ENCODE measurements at places on chromosomes 6 and 20.

GRCh38 chr6:123804014-123804786, 535 bp downstream of the NKAIN2 start:
- peak; percentile 40 for DNase-seq

DNA sequence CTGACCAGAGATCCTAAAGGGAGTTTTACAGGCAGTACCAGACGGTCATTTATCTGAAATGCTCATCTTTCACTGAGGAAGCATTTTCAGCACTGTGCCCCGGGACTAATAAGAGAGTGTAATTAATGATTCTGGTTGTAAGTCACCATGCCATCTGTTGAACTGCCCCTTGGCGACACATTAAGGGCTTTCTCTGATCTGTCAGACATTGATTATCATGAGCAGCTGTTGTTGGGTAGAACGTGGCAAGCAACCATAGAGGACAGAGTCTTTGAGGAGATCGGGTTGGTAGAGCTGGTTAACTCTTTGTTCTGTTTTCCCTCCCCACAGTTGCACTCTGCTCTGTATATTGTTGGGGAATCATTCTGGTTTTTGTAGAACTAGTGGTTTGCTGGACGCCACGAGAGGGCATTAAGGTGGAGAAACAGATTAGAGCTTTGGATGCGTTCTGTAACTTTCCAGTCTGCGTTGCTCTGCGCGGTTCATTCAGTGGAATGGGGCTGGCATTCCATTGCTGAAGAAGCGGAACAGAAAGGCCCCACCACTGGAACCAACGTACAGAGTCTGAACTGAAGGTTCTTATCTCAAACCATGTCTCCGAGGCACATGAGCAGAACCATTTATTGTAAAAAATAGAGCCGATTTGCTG, 34.3 kb downstream of the RPRD1B start:
- no peak for DNase-seq

DNA sequence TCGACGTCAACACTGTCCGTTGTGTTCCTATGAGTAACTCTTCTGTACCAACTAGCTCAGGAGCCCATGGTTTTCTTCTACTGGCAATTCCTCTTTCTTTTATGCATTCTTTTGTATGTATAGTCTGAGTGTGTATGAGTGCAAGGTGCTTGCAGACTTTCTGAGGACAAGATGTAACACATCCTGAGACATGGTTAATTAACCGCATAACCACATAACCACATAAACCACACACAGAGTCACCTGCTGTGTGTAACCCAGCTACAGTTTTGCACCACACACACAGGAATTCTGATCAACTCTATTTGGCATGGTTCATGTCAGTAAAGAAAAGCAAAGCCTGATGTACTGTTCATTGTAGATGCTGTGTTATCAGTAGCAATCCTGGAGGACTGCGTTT, 98.6 kb downstream of the DACT2 start:
- DNase-seq = no peak

- no peak for DNase-seq
Observed at GRCh38 chr6:4354181-4354580, 218.8 kb upstream of the ECI2 start.

DNA sequence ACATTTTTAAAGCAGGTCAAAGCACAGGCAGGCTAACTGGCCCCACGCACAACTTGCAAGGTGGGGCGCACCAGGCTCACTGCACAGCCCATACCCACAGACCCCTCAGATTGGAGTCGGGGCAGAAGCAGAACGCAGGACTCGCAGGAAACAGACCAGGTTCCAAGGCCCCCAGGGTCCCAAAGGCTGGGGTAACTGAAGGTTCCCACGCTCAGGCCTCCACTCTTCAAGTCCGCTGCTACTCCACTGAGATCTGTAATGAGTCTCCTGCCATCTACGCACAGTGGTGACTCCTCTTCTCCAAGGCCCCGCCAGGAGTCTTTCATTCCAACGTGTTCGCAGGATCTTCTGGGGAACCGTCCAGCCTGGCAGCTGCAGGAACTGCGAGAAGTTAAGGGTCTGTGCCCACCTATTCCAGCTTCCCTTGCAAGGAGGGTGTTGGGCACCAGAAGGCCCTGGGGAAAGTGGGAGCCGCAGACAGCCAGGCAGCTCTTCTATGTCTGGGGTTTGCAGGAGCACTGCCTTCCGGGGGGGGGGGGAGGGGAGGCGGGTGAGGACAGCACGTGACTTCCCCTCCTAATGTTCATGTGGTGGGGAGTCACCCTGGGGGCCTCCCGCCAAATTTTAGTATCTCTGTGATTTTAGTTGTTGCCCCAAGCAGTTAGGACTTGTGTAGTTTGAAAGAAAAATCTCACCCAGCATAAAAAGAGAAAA, 2.0 kb upstream of the TAF4 start:
- DNase-seq = no peak

DNA sequence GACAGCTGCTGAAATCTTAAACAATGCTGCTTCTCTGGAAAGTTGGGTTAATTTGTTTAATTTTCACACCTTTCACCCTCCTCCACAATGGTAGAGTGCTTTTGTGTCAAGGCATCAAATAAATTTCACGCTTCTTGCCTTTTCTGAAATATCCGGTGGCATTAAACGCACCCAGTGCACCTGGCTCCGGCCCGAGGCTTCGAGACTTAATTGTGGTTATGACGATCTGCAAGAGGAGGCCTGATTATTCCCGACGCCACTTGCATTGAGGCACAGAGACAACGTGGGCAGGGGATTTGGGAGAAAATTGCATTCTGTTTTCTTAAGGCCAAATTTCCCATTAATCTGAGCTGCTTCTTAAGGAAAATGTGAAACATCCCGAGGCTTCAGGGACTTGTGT, 152.2 kb downstream of the CDH4 start:
- DNase-seq = no peak

GRCh38 chr20:31260326-31260932, 3.0 kb downstream of the DEFB115 start:
- peak; percentile 20 for DNase-seq

GRCh38 chr20:44477151-44477550, 1.5 kb downstream of the TTPAL start:
- DNase-seq = no peak

DNA sequence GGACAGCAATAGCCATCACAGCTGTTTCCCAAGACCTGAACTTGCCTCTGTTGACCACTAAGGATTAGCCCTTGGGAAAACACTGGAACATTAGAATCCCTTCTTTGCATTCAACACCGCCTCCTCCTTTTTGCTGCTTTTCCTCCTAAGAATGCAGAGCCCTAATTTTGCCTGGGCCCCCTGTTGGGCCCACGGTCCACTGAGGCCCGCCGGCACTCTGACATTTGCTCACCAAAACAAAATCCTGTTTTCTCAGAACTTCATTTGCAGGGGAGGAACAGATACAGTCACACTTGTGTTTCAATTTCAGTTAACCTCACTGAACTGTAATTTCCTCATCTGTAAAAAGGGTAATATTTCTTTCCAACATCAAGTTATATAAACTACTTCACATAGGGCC, 116.0 kb upstream of the JARID2 start:
- DNase-seq = no peak

DNA sequence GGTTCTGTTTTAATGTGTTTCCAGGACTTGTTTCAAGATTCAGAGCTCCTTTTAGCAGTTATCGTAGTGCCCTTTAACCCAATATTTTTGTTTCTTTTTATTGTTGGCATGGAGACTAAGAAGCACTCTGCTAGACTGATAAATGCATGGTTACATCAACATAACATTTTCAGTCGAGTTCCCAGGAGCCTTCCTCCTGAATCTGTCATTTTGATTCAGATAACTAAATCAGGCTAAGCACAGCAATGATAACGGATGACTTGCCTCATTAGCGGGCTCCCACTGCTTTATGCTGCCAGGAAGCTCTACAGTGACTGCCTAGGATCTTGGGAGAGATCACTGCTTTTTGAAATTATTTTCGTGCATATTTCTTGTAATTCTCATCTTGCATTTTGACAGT, 772.8 kb upstream of the GJE1 start:
- no peak for DNase-seq

DNA sequence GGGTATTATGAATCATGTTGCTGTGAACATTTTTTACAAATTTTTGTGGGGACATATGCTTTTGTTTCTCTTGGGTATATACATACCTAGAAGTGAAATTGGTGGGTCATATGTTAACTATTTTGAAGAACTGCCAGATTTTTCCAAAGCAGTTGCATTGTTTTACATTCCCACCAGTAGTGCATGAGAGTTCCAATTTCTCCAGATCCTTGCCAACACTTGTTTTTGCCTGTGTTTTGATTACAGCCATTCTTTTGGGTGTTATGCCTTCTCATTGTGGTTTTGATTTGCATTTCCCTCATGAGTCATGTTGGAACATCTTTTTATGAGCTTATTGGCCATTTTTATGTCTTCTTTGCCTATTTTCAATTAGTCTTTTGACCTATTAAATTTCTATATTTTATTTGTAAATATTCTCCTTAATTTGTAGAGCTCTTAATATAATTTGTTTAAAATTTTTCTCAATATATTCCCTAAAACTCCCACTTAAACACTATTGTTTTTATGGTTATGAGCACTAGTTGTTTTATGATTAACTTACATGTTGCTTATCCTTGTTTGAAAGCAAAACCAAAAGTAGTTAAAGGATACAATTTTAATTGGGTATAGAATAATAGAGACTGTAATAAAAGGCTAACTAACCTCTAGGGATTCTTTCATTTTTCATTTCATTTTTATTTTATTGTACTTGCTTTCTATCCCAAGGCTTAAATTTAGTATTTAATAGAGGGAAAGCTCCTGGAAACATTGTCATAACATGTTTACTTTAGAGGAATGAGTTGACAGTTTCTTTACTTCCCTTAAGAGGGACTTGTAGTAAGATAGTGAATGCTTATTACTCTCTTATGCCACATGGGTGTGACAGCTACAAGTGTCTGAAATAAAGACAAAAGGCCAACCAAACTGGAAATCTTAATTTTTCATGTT, 5.5 kb downstream of the UBR2 start:
- DNase-seq = peak; percentile 65

DNA sequence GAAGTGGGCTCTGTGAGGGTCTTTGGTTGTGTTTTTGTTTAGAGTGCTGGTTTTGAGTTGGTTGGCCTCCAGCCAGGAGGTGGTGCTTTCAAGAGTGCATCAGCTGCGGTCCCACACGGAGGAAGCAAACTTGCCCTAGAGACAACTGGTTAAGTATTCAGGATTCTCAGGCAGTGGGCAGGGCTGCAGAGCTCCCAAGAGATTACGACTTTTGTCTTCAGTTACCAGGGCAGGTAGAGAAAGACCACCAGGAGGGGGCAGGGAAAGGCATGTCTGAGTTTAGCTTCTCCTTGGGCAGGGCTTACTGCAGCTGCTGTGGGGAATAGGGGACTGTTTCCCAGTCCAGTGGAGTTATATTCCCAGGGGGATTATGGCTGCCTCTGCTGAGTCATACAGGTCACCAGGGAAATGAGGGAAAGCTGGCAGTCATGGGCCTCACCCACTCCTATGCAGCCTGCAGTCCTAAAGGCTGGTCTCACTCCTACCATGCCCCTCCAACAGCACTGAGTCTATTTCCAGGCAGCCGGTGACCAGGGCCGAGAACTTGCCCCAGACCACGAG, 64.3 kb downstream of the TTI1 start:
- no peak for DNase-seq

DNA sequence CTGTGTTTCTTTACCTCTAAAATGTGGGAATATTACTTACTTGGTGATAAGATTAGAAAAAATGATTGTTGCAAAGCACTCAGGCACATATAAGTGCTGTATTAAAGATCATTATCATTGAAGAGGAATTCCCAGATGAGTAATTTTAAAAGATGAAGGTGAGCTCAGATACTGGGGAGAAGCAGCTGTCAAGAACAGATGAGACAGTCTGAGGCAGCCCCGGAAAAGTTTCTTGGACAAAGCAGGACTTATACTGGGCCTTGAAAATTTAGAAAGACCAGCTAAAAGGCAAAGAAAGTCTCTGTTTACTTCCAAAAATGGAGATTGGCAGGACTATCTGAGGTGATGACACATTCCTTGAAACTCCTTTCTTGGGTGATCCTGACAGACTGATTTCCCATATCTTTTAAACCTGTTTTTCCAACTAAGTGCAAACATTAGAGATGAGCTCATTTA, 93.8 kb upstream of the MARCKS start:
- no peak for DNase-seq

DNA sequence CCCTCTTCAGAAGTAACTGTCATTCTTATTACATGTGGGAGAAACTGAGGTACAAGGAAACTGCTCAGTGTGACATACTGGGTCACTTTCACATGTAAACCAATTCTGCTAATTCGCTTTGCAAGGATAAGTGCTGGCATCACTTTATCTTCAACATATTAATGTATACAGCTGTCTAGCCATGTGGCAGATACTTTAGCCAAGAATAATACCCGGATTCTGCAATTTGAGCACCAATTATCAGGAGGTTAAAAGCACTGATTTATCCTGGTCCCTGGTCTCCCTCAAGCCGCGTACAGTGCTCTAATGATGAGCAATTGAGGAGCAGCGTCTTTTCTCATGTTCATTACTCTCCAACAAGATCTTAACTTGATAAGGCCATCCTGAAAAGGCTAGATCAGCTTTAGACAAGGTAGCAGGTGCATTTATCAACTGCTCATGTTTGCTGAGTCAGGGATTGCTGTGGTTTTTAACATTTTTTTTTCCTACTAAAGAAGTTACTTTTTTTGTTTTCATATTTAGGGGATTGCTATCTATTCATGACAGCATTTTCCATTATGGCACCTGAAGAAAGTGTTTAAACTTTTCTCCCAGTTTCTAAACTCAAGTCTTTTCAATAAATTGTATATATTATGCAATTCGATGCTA, 1066.3 kb upstream of the MAP3K7 start:
- no peak for DNase-seq
